IMR-90 (cell line): ENCODE measurements at places on chromosomes 2 and 18. TPM values are rescaled to one million over a fixed set of nuclear protein-coding genes. Genes with fewer than 3 reads are reported as not detected.

DNA sequence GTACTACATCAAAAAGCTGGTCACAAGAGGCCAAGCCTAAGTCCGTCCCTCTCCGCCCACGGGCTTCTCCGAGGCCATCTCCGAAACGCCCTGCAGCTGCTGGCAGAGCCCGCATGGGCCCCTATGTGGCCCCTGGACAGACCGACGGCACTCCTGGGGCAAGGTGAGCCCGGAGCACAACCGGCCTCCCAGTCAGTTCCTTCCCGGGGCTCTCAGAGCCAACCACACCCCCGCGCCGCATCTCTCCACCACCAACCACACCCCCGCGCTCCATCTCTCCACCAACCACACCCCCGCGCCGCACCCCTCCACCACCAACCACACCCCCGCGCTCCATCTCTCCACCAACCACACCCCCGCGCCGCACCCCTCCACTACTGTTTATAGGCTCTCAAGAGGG, 93.5 kb downstream of the ZNF516 start:
- no peak for DNase-seq

Gene RNF152
- 18.5 and 18.9 TPM in 2 replicates for total RNA-seq

- no peak for DNase-seq
Measured at GRCh38 chr18:35467624-35468016, 30.1 kb downstream of the INO80C start.

Gene INO80C
- 4.4 and 5.6 TPM in 2 replicates for total RNA-seq

DNA sequence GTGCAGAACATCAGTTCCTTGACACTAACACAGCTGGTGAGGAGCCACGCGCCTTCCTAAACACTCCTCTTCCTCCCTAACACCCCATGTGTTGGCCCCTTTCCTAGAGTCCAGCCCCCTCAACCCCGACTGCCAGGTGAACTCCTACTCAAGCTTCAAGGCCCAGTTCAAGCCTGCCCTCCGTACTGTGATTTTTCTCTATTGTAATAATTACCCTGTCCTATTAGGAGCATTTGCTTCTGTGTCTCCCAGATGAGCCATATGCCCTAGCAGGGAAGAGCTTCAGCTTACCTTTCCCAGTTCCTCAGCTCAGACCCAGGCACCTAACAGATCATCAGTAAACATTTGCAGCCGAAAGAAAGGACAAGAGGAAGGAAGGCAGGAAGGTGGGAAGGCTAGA, 130.6 kb upstream of the SALL3 start:
- no peak for DNase-seq
